Activated CD4-positive, alpha-beta T cell treated with anti-CD3 and anti-CD28 coated beads, Interleukin-2, amount 50 U/mL, for 48 hours (primary cell): ENCODE measurements at places on chromosomes 16 and 17.

DNA sequence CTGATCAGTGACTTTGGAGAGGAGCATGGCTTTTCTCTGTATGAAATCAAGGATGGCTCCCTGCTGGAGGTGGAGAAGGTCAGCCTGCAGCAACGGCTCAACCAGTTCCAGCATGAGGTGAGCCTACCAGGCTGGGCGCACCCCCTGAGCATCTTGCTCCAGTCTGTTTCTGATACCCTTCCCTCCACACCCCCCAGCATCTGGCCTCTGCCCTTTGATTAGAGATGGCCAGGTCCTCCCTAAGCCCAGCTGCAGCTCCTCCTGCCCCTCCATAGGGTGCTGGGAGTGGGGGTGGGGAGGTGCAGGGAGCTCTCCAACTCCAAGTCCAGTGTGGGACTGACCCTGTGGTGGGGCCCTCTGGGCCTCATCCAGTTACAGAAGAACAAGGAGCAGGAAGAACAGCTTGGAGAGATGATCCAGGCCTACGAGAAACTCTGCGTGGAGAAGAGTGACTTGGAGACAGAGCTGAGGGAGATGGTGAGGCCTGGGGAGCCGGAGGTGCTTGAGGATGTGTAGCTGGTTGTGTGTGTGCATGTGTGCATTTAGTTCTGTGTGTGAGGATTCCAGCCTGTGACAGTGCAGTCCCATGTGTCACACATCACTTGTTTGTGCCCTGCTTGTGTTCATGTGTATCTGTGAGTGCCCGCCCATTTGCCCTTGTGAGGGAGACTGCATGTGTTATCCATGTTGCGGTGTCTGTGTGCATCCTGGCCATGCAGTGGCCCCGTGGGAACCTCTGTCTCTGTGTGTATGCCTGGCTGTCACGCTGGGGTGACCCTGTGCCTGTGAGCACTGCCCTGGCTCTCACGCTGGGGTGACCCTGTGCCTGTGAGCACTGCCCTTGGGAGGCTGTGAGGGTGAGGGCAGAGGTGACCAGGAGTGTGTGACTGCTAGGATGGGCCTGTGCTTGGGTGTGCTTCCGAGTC, 3.0 kb downstream of the TBKBP1 start:
- no peak for DNase-seq

DNA sequence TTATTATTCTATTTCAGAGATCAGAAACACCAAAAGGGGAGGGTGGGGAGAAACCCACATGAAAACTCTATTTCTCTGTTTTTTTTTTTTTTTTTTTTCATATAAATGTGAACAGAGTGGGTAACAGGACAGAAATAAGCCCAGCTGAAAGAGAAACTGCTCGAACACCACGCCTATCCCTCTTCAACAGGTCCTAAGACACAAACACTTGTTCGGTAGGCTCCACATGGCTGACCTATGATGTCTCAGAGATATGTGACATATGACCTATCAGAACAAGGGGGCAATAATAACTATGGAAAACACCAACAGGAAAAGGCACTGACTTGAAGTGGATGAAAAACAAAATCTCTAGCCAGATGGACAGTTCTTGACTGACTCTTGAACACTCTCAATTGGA, 44.8 kb downstream of the PARN start:
- DNase-seq = no peak

DNA sequence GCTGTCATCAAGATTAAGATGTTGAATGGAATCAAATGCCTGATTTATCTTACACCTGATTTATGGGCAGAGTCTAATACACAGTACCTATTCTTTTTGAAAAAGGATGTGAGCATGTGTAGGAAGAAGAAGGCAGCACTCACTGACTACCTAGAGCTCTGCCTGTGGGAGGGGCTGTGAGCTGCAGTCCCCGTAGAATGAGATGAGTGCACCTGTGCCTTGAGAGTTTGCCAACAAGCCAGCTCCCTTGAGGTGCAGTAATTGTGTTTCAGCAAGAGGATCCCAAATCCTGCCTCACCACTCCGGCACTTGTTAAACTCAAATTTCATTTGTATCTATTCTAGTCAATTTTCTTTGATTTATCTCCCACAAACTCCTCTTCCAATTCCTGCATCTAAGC, 46.0 kb downstream of the CDH11 start:
- DNase-seq = no peak

- DNase-seq = no peak
These were observed 53.7 kb downstream of the RPH3AL start for GRCh38 chr17:298791-299450.

GRCh38 chr17:17062866-17063265, 20.6 kb downstream of the MPRIP start:
- DNase-seq = no peak

DNA sequence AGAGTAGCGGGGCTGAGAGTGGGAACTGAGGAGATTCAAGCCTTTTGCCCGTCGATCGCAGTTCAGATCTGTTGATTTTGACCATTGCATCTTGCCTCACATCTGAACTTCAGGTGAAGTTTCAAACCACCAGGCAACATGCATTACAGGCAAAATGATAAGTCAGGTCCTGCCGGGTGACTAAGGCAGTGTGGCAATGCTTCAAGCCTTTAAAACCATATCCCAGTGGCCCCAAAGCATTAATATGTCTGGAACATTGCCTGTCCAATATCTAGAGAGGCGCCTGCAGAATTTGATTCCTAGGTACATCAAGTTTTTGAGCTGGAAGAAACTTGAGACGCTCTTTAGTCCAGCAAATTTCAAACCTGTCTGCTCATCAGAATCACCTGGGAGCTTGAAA, 502.8 kb downstream of the MAF start:
- no peak for DNase-seq

DNA sequence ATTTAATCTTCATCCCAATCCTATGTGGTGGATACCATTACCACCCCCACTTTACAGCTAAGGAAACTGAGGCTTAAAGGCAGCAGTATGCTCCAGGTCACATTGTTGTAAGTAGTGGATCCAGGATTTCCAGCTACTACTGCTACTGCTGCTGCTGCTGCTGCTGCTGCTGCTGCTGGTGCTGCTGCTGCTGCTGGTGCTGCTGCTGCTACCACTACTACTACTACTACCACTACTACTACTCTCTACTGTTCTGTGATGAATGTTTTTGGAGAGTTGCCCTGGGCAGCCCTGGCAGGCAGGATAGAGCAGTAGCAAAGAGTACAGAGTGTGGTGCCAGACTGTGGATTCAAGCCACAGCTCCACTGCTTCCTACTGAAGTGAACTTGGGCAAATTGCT, 49.3 kb upstream of the SLC12A3 start:
- no peak for DNase-seq

DNA sequence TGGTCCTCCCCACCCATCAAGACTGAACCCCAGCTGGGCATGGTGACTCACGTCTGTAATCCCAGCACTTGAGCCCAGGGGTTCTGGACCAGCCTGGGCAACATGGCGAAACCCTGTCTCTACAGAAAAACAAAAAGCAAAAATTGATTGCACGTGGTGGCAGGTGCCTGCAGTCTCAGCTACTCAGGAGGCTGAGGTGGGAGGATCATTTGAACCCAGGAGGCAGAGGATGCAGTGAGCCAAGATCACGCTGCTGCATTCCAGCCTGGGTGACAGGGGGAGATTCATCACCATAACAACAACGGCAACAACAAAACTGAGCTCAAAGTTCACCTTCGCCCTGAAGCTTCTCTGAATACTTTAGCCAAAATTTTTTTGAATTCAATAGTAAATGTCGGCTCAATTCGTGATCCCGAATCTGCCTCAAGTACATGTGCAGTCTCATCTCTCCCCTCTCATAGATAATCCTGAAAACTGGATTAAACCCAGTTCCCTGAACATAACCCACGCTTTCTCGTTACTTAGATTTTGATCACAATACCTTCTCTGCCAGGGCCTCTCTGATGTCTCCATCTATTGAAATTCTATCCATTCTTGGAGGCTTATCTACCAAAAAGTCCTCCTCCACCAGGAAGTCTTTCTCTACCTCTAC, 13.5 kb upstream of the MYH10 start:
- DNase-seq = no peak

GRCh38 chr17:71521724-71522123, 599.1 kb upstream of the SOX9 start:
- DNase-seq = no peak

- DNase-seq = no peak
These were observed 4.7 kb downstream of the NUBP2 start for GRCh38 chr16:1787322-1788094.

DNA sequence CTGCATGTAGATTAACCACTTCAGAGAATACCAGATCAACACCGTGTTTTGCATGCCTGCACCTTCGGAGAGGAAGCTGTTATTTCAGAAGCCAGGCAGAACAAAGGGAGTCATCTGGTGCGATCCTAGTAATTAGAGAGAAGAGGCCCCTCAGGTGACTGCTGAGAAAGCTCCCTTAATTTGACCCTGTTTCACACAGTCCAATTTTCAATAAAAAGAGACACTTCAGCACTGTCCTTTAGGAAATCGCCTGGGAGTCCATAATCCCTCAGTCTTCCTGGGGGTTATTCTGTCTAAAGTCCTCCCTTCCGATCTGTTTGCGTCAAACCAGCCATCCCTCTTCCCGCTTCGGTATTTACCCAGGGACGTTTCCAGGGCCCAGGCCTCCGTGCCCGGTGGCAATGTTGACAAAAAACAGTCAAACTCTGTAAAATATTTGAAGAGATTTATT, 23.4 kb upstream of the TNRC6C start:
- no peak for DNase-seq

GRCh38 chr16:86735727-86736126, 157.4 kb downstream of the FOXL1 start:
- DNase-seq = no peak

DNA sequence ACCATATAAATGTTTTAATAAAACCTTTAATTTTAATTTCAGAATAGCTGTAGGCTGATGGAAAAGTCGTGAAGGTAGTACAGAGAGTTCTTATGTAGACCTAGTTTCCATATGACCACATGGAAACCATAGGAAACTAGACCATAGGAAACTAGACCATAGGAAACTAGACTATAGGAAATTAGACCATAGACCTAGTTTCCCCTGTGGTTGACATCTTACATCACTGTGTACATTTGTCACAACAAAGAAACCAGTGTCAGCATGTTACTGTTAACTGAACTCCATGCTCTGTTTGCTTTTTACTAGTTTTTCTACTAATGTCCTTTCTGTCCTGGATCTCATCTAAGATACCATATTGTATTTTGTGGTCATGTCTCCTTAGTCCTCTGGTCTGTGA, 14.6 kb downstream of the NUDT7 start:
- no peak for DNase-seq

- DNase-seq = no peak
These were observed 11.9 kb downstream of the KCNJ12 start for GRCh38 chr17:21388066-21388465.

GRCh38 chr17:64131606-64132270, 1.8 kb upstream of the ERN1 start:
- DNase-seq = no peak

DNA sequence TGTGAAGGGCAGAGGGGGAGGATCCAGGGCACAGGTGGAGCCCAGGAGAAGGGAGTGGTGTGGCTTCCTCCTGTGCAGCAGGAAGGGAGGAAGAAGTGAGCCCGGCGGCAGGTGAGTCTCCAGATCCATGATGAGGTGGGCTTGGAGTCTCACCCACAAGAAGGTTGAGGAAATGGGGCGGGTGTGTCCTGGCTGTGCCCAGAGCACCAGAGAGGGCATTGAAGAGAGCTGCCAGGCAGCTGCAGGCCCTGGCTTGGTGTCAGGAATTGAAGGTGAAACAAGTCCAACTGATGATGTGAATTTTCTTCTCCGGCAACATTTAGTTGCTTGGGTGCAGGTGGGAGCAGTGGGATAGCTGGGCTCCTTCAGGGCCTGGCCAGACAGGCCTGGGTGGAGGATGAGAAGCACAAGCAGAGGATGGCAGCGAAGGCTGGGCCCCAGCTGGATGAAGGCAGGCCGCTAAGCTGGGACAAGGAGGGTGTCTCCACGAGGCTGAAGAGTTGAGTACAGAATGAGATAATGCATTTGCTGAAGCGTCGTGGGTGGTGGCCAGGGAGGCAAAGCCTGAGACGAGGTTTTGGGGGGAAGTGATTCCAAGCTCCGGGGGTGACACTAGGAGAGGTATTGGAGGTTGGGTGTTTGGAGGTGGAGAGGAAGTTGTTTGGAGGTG, 18.3 kb downstream of the NT5M start:
- no peak for DNase-seq
